ENCODE measurements at places on chromosomes 2 and 18.

DNA sequence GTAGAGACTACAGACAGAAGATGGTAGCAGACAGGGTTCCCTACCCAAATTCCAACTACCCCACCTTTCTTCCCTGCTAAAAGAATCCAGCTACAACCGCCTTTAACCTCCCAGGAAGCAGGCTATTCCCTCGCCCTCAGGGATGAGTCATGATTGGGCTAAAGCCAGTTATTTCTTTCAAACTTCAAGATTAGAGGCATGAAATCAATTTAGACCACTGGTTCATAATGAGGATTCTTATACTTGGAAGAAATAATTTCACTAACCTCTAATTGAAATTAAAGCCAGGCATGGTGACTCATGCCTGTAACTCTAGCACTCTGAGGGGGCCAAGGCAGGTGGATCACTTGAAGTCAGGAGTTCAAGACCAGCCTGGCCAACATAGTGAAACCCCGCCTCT, 20.0 kb downstream of the TRIP12 start:
- no peak for DNase-seq

DNA sequence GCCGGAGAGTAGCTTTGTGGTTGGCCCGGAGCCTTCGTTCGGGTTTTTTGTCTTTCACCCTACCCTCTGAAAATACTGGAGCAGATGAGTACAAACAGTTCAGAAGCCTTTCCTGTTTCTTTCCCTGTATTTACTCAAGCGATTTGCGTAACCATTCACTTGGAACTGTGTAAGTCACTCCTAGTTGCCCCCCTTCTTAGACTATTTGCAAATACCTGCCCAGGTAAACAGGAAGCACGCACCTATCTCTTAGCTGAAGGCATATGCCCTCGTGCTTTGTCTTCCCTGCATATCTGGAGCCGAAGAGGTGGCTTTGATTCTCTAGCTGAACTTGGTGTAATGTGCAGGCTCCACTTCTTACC, 1.4 kb downstream of the KCNS3 start:
- DNase-seq = no peak

DNA sequence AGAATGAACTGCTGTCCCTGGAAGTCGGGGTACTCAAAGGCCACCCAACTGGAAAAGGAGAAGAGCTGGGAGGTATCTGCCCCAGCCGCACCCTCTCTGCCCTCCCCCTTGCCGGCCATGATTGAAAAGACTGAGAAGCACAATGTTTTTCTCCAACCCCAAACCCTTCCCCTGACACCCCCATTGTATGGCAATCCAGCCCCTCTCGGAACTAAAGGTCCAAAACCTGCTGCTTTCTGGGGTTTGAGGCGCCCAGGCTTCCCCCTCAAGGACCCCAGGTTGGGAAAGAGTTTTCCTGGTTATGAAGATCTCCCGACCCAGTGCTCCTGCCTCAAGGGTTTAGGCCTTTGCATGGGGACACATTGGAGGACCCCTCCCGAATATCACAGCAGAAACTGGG, 1.0 kb downstream of the CRYBA2 start:
- no peak for DNase-seq

- no peak for DNase-seq
These were observed 281.4 kb upstream of the CELF4 start for GRCh38 chr18:37846996-37847395.

DNA sequence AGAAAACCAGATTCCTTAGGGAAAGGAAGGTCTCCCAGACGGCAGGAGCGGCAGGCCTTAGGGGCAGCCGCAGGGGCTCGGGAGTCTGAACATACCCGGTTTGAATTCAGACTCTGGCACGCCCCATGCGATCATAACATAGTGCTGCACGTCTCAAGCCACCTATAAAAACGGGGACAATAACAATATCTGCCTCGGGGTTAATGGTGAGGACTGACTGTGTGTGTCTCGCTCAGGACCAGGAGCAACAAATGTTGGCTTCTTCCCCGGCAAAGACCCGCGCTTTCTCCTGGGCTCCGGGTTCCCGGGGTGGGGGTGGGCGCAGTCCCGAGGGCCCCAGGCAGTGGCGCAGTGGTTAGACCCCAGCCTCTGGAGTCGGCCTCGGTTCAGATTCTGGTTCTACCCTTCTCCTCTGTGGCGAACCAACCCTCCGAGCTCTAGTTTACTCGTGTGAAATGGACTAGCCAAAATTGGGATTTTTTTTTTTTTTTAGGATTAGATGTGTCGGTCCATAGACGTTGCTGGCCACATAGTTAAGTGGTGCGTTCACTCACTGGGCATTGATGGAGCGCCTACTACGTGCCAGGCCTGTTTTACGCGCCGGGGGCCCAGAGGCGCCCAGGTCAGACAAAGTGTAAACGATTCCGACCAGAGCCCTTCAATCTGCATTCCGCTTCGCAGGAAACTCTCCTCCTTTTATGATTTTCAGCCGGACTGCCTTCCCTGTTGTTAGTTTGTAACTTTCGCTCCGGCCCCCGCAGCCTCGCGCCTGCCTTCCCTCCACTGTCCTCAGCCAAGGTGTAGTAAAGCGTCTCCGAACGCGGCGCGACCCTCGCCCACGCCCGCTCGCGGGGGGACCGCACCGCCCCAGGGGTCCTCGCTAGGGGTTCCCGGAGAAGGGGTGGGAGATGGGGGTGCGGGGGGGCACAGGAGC, 820 bp upstream of the SH3BP4 start:
- DNase-seq = no peak

DNA sequence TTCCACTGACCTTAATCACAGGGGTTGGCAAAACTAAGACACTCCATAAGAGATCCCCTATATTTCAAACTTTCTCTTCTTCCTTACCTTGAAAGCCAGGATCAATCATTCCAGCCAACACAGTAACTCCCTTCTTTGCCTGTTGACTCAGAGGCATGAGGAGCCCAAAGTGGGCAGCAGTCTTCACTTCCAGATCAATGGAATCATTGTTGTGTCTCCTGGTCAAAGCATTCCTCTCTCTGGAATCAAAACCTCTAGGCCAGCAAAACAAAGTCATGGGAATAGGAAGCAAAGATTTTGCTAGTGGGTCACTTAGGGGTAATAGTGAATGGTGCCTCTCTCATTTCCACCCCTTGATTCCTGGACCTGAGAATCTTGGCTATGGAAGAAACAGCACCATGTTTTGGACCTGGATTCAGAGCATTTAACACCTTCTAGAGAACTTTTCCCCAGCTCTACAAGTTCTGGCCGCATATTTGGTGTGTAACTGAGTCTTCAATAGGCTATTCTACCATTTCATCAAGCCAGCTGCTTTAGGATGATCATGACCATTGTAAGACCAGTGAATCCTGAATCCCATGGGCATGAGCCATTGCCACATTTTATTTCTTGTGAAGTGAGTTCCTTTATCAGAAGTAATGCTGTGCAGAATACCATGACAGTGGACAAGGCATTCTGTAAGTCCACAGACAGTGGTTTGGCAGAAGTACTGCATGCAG, 65.7 kb upstream of the SERPINE2 start:
- no peak for DNase-seq
